ENCODE measurements at places on chromosomes 1 and 21.

GRCh38 chr1:175968486-175969172 is 225.2 kb upstream of the TNR start:
- peak; percentile 78 for DNase-seq

- DNase-seq, result peak; percentile 81
Measured at GRCh38 chr1:47940779-47941178, 56.4 kb downstream of the TRABD2B start.

DNA sequence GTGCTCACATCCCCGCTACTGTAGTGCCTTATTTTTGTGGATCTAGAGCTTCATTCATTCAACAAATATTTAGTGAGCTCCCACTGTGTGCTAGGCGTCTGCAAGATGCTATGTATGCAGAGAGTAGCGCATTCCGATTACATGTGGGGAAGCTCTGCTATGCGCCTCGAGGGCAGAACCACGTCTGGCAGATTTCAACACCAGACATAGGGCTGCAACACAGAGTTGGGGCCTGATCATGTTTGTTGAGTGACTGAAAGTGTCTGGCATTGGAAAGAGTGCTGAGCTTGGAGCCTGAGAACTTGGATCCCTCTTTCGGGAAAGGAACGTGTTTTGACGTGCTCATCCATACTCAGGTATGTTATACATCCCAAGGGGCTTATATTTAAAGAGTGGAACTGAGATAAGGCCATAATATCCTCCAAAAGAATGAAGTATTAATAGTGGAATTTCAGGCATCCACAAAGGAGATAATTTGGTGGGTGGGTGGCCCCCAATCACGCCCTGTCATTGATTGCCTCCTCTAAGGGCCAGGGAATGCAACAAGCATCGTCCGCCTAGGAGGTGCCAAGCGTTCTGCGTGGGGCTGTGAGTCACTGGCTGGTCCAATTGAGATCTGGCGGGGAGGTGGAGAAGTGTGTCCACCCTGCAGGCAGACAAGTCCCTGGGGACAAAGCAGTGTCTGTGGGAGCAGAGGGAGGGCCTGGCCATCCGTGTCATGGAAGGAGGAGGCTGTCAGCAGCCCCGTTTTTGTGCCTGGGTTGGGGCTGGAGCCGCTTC is 62.8 kb upstream of the ZBTB40 start:
- peak; percentile 75 for DNase-seq

DNA sequence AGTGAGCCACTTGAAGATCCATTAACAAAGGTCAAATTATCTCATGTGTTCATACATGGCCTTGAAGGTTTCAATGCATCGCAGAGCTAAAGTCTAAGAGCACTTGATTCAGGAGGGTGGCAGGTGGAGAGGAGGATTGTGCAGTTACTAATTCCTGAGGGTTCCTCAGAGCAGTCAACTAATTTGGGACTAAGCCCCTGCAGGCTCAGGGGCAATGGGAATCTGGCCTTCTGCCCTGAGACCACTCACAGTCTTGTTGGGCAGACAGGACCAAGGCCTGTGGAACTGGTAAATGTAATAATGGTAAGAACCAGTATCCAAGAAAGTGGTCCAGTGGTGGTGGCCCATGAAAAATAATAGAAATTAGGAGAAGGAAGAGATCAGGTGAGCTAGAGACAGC is 127.4 kb upstream of the HMGB4 start:
- DNase-seq, result no peak

DNA sequence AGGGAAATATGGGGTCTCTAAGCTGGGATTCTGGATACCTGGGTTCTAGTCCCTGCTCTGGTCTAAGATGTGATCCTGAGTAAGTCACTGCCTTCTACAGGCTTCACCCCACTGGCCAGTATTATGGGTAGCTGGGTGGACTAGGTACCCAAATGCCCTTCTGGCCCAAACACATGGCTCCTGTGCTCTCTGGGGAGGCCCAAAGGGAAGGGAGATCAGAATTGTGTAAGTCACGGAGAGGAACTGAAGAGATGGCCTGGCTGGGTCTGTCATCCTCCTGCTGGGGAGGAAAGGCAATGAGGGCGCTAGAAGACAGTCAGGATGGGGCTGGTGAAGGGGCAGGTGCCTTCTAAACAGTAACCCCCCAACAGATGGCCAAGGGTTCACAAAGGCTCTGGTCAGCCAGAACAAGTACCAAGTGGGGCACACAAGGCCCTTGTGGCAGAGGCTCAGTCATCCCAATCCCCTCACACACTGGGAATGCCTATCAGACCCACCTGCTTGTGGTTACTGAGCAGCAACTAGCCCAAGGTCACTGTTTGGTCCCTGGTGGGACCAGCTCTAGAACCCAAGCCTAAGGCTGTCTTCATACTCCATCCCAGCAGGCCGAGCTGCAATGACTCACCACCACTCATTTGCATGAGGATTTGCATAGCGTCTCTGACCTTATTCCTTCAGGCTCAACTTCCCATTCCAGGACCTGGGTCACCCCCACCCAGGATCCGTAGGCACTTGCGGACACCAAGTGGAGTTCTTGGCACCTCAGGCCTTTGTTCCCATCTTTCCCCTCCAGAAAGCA is 9.2 kb downstream of the MEF2D start:
- no peak for DNase-seq

GRCh38 chr1:97277891-97278654 is 556.5 kb downstream of the PTBP2 start:
- peak; percentile 79 for DNase-seq

DNA sequence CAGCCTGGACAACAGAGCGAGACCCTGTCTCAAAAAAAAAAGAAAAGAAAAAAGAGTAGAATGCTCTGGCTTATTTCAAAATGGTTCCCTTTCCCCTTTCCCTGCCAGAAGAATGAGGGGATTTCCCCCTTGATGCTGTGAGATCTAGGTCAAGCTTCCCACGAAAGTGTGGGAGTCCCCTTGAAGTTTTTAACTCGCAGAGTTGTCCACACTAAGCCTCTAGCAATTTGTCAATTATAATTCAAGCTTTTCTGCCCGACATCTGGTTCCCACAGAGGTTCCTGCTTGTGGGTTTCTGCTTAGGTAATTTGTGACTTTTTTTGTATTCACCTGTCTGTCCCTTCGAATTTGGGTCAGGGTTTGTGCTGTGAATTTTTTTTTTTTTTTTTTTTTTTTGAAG is 62.8 kb downstream of the ZFYVE9 start:
- no peak for DNase-seq

DNA sequence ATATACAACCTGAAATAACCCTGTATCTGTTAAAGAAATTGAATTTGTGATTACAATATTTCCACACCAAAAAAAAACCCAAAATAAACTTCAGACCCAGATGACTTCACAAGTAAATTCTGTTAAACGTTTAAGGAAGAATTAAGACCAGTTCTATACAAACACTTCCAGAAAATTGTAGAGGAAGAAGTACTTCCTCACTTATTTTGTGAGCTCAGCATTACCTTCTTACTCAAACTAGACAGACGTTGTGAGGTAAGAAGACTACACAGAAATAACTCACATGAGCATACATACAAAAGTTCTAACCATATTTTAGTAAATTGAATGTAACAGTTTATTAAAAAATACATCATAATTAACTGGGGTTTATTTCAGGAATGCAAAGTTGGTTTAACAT is 18.8 kb downstream of the RALGPS2 start:
- no peak for DNase-seq

- no peak for DNase-seq
Measured at GRCh38 chr1:1222575-1223225, 8.7 kb upstream of the TNFRSF4 start.

- peak; percentile 89 for DNase-seq
Measured at GRCh38 chr1:153490272-153491051, 30.0 kb upstream of the S100A7 start.

DNA sequence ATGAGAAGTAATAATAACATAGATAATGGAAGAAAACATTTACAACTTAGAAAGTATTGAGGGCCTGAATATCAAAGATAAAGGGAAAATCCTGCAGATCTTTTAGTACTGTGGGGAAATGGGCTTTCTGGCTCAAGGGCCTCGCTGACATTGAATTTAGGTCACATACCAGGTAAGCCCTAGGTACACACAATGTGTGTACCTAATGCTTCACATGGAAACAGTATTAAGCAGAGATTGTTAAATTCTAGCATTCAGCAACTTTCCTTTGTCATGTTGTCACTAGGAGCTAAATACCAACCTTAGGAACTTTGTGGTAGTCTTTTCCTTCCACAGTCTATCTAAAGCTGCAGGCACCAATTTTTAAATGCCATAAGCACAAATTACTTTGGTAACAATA is 49.7 kb downstream of the ODF2L start:
- no peak for DNase-seq

- DNase-seq, result peak; percentile 59
Measured at GRCh38 chr1:58585581-58586151, 8.6 kb upstream of the TACSTD2 start.

GRCh38 chr1:151485685-151486255 is 25.4 kb upstream of the CGN start:
- no peak for DNase-seq

DNA sequence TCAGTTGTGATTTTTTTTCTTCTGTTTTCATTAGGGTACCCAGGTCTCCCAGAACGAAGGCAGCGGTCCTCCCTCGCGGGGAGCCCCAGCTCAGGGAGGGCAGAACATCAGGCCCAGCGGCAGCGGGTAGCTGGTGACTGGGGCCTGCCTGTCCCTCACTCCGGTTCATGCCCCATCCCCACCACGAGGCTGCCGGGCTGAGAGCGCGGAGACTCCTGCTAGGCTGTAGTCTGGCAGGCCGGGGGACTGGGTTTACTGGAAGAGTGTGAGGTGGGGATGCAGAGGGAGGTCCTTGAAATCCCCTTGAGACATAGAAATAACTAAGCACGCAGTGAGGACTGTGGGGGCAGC is 10.5 kb downstream of the BRINP2 start:
- no peak for DNase-seq

DNA sequence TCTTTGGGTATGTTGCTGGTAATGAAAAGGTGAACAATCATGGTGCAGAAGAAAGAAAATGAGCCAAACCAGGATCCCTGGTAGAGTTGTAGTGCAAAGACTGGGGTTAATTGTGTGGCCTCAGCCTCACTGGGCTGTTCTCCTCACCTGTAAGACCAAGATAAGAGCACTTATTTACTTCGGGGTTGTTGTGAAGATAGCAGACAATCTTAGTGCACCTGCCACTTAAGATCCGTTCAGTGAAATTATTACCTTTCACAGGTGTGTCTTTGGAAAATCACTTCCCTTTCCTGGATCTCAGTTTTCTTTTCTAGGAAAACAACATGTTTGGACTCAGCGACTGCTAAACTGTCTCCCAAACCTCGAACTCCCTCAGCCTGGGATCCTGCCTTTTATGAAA is 1.3 kb upstream of the FGGY start:
- no peak for DNase-seq

GRCh38 chr1:33342041-33342723 is 21.3 kb upstream of the A3GALT2 start:
- peak; percentile 97 for DNase-seq

DNA sequence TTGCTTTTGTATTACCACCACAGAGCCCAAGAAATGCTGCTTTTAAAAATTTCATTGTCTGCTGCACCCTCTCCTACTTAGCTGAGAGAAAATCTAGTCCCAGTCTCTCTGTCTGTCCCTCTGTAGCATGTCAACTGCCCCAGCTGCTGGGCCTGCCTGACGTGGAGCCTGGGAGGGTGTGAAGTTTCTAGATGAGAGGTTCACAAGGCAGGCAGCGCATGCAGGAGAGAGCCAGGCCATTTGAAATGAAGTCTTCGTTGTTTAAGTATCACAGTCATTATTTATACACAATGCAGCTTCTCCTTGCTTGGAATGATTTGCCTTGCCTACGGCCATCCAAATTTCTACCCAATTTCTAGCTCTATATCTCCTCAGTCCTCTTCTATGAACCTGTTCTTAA is 306.8 kb upstream of the PLXNA2 start:
- no peak for DNase-seq

- no peak for DNase-seq
Measured at GRCh38 chr1:170240409-170240808, 94.7 kb downstream of the NTMT2 start.

- DNase-seq, result no peak
Measured at GRCh38 chr1:40840526-40841323, 21.4 kb downstream of the CITED4 start.

- DNase-seq, result no peak
Measured at GRCh38 chr1:94002046-94002787, 93.0 kb upstream of the GCLM start.

- no peak for DNase-seq
Measured at GRCh38 chr1:175744833-175745232, 1.4 kb upstream of the TNR start.

GRCh38 chr1:150409504-150410362 is 45.8 kb downstream of the RPRD2 start:
- DNase-seq, result no peak

GRCh38 chr1:205355075-205355453 is 1.7 kb downstream of the KLHDC8A start:
- no peak for DNase-seq

GRCh38 chr1:212231372-212231771 is 53.8 kb upstream of the PPP2R5A start:
- no peak for DNase-seq

DNA sequence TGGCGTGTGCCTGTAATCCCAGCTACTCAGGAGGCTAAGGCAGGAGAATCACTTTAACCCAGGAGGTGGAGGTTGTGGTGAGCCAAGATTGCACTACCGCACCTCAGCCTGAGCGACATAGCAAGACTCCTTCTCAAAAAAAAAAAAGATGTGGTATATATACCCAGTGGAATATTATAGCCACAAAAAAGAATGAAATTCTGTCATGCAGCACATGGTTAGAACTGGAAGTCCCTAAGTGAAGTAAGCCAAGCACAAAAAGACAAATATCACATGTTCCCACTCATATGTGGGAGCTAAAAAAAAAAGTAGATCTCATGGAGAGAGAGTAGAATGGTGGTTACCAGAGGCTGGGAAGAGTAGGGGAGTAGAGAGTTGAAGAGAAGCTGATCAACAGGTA is 18.7 kb downstream of the PSMB4 start:
- no peak for DNase-seq

DNA sequence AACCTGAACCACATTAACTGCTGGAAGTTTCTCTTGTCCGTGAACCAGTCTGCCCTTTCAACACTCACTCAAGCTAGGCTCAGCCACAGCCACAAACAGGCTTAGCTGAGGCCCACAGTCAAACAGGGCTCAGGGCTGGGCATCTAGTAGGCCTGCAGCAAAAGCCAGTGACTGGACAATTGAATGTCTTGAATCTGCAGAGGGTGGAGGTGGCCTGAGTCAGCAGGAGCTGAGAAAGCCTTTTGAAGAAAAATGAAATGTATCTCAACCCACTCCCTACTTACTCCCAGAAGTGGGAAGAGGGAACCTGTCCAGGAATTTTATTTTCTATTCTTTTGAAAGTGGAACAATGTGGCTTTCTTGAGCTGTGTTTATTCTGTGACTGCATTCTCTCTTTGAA is 95.4 kb downstream of the PTPRU start:
- DNase-seq, result no peak

DNA sequence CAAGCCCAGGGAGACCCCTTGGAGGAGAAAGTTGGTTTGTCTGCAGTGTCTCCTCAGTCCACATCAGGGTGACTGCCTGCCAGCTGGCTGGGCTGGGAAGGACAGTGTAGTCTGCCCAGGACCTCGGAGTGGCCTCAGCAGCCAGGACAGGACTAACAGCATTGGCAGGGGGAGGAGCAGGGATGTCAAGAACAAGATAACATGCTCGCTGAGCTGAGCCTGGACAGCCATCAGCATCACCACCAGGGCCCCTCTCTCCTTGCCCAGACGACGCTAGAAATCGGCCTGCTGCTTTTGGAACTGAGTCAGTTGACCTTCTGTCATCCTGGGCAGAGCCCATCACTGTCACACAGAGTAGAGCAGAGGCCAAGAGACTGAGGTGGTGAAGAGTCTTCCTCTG is 83.6 kb upstream of the CNTN2 start:
- no peak for DNase-seq

All from fibroblast of skin of right quadriceps (primary cell).